Lung microvascular endothelial cell (primary cell): ENCODE measurements at places on chromosomes 16 and 17.
A peak's percentile ranks its signal among the peaks of the same experiment; 100 is the strongest.

- peak; percentile 79 for DNase-seq
Observed at GRCh38 chr17:65855245-65855644, 293.8 kb upstream of the AXIN2 start.

GRCh38 chr17:4969047-4969550 is 1.5 kb upstream of the SPAG7 start:
- peak; percentile 57 for DNase-seq

- no peak for DNase-seq
Observed at GRCh38 chr16:21990381-21990944, 10.5 kb downstream of the PDZD9 start.

DNA sequence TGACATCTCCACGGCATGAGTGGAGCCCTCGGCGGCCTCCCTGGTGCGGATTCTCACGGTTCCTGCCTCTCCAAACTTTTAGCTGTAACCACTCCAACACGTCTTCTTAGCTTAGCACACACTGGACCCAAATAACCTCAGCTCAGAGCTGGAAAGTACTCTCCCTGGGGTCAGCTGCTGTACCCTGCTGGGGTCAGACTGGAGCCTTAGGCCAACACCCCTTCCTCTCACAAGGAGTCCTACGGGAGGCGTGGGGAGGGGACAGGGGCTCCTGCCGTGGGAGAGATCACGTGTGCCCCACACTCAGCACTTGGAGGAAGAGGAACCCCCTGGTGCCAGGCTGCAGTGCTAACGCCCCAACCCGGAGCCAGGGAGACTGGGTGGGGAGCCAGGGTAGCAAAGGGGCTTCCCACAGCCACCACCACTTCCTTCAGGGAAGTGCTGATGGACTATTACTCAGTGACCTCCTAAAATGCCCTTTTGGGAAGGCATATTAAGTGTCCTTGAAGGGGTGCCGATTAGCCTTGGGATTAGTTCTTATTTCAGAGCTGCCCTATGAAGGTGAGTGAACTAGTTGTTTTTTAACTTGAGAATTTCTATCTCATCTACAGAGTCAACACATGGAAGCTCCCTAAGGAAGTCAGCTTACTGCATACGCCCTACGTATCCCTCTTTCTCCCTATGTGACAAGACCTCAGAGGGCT is 124.0 kb downstream of the HIC1 start:
- DNase-seq = peak; percentile 53

GRCh38 chr17:55409030-55409800 is 12.4 kb downstream of the MMD start:
- DNase-seq = no peak

DNA sequence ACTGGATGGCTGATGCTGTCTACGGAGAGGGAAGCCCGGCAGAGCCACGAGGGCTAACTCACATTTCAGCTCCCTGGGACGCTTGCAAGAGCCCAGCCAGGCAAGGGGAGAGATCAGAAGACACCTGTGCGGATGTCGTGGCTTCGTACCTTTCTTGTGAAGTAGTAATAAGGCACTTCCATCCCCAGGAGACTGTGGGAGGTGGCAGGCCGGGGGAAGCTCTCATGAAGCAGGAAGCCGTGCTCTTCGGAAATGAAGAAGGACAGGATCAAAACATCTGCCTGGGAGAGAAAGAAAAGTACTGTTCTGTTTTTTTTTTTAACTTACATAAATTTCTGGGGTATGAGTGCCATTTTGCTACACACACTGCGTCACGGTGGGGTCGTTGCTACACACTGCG is 28.4 kb downstream of the TMEM204 start:
- no peak for DNase-seq

GRCh38 chr16:70254180-70254964 is 2.6 kb upstream of the EXOSC6 start:
- peak; percentile 86 for DNase-seq

GRCh38 chr16:12235110-12235509 is 258.6 kb downstream of the SNX29 start:
- no peak for DNase-seq

- peak; percentile 73 for DNase-seq
Observed at GRCh38 chr17:49676276-49676868, 1.5 kb downstream of the SPOP start.

DNA sequence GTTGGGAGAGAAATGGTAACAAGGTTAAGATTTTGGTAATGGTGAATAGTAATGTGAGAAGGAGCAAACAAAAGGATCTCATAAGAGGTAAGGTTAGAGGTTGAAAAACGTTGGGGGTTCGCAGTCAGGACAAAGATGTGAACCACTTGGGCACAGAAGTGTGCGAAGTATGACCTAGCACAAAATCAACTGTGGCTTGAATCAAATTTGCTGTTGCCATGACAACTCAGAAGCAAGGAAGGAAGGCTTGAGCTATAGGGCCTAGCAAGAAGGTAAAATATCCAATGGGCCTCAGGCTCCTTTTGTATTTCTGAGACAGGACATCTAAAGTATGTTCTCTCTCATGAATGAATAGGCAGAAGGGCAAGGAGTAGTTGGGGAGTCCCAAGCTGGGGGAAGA is 24.5 kb upstream of the TEKT1 start:
- DNase-seq = no peak

DNA sequence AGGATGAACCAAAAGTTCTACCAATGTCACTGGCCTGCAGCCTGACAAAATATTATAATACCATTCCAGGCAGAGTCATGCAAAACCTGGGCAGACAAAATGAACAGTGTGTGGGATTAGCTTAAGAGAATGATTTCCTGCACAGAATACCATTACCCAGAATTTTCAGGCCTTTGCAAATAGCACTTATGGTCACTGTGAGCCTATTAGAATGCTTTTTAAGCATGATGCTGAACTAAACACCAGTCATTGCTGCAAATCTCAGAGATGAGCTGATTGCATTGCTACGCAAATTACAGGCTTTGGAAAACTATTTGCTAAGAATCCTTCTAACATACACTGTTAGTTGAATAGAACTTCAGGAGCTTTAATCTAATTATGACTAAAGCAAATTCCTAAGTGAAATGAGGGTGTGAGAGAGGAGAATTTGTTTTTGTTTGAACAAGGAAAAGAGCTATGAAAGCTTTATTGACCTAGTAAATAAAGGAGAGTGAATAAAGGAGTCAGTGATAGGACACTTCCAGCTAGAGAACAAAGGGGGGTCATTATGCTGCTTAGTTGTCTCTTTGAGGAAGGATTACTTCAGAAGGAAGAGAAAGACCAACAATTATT is 398.8 kb downstream of the HS3ST3B1 start:
- no peak for DNase-seq

DNA sequence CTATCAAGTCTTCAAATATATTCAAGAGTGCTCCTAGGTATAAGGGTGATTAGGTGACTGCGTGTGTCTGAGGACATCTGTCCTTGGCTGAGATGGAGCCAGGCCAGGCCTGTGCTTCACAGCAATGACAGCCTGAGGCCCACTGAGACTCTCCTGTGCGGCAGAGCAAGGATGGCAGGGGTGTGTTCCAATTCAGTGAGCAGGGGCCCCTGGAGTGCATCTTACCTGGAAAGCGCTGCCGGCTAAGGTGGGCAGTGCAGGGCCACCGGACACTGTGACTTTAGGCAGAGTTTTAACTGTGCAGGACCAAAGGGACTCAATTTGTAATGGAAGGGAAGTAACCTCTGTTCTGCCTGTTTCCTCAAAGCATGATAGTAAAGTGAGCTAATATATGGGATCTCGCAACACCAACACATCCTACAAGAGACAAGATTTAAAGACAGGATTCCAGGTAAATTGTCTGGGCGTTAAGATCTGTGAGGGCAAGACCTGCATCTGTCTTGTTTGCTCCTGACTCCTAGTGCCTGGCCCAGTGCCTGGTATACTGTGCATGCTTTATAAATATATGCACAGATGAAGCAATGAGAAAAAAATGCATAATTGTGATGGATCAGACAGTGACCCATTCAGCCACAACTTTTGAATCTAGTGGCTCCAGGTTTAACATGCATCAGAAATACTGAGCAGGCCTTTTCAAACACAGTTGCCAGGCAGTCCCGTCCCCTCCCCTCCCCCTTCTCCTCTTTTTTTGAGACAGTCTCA is 86.7 kb downstream of the MRC2 start:
- no peak for DNase-seq

DNA sequence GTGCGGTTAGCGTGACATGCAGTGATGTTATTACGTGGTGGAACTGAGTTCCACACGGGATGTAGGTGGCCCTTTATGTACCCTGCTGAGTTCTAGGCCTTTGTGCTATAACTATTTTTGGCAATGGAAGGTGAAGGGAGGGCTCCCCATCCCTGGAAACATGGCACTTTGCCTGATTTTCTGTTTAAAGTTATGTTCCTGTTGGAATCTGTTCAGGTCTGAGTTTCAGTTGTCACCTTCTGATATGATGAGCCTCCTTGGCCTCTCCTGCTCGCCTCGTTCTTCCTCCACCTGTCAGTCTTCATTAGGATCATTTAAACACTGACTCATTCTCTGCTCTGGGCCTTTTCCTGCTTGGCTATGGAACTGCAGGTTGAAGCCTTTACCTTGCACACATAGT is 200.6 kb downstream of the FTO start:
- no peak for DNase-seq

- DNase-seq = no peak
Observed at GRCh38 chr16:71255721-71256120, 25.2 kb upstream of the HYDIN start.

GRCh38 chr17:44362459-44362948 is 1.1 kb downstream of the FAM171A2 start:
- DNase-seq = no peak

DNA sequence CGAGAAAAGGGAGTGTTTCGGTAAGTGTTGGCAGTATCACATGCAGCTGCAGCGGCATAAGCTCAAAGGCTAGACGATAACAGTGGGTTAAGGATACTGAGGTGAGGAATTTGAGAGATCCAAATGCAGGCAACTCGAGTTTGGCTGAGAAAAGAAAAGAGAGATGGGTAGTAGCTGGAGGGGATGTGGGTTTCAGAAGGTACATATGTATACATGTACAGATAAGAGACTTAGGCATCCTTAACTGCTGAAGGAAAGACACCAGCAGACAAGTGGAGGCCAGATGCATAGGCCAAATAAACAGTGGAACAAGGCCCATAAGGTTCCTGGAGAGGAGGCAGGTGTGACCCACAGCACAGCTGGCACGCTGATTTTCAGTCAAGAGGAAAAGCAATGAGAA is 86.6 kb upstream of the NETO2 start:
- no peak for DNase-seq

GRCh38 chr16:3754081-3754703 is 36.9 kb upstream of the TRAP1 start:
- no peak for DNase-seq
